ENCODE measurements at places on chromosomes 7 and 10.

GRCh38 chr7:120740348-120740747 lies 117.6 kb downstream of the TSPAN12 start:
- no peak for DNase-seq

DNA sequence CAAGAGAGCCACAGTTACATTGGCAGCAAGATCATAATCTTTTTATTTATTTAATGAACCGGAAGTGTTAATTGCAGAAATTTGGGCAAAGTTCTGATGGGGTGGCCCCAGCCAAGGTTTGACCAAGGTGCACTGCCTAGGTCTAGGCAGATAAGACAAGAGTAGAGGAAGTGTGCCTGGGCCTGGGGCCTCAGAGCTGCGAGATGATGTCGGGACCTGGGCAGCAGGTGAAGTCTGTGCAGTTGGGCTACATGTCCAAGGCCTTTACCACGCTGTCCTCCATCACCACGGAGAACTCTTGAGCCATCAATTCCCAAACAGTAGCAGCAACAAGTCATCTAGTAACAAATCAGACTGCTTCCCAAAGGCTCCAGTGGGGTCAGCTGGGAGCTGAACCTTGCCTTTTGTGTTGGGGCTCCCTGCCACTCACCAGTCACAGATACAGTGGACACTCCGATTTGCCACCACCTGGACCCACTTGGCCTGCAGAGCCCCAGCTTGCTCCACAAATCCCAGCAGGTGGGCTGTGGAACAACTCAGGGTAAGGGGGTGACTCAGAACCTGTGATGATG lies 52.5 kb upstream of the COMTD1 start:
- DNase-seq: no peak

DNA sequence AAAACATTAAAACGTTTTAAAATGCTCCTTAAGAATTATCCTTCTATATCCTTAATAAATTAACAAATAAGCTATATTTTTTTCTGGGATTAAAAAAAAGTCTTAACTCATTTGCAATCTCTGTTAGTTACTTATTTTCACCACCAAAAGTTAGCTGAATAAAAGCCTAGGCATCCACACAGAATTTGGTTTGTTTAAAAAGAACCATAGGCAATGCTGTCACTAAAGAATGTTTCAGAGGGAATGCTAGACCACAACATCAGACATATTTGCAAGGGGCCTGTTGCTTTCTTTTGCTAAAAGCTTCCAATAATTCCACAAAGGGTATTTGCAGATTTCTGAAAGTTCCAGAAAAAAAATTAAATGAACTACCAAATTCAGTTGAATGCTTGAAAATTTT lies 244.2 kb downstream of the POU6F2 start:
- no peak for DNase-seq

DNA sequence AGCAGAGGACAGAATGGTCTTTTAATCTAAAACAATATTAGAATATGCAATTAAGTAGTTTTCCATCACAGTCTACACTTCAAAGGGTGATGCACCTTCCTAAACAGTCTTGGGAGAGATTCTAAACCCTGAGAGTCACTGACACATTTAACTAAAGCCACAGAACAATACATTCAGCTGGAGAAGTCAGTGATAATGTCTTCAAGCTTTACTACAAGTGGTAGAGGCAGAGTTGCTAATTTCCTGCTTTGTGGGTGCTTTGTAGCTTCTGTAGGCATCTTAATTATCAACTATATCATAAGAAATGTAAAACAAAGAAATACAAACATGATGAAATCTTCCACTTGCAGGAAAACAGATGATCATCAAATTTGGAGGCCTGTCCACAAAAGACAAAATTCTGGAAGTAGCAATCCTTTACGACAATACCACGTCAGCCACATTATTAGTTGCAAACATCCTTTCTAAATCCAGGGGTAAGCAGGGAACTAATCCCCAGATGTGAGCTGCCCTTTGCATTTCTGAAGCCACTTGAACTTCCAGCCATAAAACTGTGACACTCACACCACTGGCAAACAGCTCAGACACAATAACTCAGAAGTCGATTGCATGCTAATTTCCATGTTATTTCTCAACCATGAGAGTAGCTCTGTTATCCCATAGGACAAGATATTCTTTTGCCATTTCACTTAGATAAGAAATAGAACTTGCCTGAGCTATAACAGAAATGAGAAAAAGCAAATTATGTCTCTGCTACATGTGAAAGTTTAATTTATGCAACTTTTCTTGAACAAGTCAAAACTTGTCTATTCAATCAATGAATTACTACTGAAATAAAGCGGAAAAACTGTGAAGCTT lies 212.2 kb downstream of the FAM107B start:
- DNase-seq: no peak

DNA sequence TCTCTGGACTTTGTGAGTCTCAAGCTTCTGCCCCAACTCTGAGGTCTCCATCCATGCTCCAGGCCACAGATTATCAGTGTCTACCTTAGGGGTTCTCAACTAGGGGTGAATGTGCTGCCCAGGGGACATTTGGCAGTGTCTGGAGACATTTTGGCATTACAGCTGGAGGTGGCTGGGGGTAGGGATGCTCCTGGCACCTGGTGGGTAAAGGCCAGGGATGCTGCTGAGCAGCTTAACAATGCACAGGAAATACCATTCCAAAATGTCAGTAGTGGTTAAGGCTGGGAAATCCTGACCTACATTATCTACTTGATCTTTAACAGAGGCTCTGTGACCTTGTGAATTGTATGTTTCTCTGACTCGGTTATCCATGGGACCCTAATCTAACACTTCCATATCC lies 67.3 kb upstream of the PALS2 start:
- DNase-seq: no peak

- DNase-seq: no peak
Measured at GRCh38 chr7:151665368-151665767, 145.7 kb upstream of the RHEB start.

- DNase-seq: no peak
Measured at GRCh38 chr7:33089142-33089541, 20.1 kb downstream of the RP9 start.

GRCh38 chr10:131573707-131574106 lies 262.2 kb upstream of the TCERG1L start:
- DNase-seq: no peak

DNA sequence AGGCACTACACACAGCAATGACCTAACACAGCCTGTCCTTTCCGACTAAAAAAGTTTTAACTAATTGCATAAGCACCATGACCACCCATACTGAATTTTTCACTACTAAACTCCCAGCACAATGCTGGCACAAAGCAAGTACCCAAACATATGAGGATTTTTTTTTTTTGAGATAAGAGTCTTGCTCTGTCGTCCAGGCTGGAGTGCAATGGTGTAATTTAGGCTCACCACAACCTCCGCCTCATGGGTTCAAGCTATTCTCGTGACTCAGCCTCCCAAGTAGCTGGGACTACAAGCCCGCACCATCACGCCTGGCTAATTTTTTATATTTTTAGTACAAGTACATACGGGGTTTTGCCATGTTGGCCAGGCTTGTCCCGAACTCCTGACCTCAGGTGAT lies 5.1 kb downstream of the UBE2H start:
- DNase-seq: no peak

DNA sequence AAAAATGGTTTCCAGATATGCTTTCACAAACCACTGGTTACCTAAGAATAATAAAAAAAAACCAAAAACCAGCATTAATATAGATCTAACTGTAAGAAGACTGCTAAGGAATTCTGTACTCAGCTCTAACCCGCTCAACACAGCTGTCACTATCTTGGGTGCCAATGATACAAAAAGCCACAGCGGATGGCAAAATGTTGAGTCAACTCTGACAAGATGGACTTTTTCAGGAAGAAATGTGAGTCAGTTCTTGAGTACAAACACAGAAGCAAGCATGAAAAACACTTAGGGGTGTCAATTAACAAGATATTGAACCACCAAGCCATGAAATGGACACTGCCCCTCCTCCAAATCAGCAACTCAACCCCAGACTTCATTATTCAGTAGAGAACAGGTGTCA lies 55.0 kb downstream of the CTTNBP2 start:
- no peak for DNase-seq

DNA sequence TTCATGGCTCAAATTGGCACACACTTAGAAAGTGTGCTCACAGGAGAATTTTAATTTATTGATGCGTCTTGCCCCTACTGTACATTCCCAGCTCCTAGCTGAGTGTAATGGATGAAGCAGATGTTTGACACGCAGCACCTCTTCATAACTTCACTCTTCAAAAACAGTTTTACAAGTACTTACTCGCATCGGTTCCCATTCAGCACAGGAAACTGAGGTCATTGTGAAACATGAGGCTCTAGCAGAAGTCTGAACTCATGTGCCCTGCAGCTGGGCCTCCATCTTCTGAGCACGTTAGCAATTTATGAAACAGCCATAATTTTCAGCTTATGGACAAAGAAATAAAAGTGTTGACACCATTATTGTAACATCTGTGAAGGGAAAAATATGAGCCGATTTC lies 558.9 kb upstream of the MGMT start:
- DNase-seq: no peak

DNA sequence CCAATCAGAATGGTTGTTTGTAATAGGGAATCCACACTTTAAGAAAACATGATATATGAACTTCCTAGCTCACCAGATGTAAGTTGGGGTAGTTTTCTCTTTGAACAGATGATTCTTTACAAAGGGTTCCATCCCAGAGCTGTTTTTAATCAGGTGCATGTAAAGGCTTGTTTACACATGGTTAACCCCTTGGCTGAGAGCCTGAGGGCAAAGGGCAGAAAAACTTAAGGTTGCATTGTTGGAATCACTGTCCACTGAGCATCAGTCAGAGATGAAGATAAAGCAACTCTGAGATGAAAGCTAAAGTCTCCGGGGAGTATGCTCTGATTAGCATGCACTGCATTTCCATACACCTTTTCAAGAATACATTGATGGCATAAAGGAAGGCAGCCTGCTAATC lies 518.2 kb downstream of the SORCS3 start:
- no peak for DNase-seq

- no peak for DNase-seq
Measured at GRCh38 chr7:47582764-47583738, 1.1 kb upstream of the TNS3 start.

- no peak for DNase-seq
Measured at GRCh38 chr7:79980376-79980775, 154.3 kb upstream of the GNAI1 start.

DNA sequence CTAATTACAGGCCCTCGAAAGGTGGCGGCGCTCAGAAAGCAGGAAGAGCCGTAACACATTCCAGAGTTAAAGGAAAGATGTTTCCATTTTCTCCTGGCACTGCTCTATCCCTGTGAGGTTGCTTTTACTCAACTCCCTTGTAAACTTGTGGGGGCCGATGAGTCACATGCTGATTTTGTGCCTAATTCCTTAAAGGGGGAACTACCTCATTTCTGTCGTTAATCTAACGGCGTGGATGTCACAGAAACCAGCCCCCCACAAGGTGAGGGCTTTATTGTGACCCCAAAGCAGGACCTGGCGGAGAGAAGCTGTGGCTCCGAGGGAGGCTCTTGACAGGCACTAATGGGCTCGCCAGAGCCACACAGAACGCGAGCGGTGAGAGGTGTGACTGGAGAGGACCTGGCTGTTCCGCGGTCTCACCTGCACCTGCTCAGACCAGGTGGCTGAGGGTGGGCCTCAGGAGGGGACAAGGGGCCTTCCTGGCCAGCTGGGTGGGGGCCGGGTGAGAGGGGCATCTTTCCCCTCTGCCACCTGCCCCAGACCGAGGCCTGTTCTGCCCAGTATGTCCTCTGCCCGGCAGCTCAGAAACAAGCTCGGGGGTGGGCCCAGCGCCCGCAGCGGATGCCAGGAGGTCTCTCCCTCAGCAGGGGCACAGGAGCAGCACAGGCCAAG lies 50.9 kb downstream of the CALML3 start:
- no peak for DNase-seq

DNA sequence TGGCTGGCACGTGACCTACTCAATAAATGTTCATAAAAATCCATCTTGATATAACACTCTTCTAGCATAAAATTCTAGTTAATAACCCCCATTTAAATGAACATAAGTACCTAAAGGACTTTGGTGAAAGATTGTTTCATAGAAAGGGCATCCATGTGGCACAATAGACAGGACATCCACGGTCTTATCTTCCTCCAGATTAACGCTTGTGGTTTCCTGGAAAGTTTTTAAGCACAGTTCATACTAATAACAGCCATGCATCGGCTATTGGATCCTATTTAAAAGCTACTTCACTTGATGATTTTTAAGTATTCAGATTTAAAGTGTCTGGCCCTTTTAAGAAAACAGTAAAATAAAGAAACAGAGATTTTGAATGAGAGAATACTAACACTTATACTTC lies 288.3 kb downstream of the AHR start:
- DNase-seq: no peak

GRCh38 chr10:130112821-130113220 lies 2.2 kb upstream of the C10orf143 start:
- DNase-seq: no peak

DNA sequence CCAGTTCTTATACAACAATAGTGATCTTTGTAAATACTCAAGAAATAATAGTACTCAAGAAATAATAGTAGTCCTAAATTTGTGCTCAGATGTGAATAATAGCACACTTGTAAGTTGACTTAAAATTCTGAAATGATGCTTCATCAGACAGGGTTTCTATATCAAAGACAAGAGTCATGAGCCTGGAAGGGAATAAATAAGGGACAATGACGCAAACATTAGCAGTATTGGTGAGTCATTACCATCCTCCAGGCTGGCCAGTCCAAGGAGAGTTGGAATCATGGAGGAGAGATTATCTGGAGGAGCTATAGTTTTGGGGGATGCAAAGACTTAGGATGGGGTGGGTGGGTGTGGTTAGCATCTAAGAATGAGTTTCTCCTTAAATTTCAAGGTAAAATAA lies 6.1 kb upstream of the SH3PXD2A start:
- no peak for DNase-seq

DNA sequence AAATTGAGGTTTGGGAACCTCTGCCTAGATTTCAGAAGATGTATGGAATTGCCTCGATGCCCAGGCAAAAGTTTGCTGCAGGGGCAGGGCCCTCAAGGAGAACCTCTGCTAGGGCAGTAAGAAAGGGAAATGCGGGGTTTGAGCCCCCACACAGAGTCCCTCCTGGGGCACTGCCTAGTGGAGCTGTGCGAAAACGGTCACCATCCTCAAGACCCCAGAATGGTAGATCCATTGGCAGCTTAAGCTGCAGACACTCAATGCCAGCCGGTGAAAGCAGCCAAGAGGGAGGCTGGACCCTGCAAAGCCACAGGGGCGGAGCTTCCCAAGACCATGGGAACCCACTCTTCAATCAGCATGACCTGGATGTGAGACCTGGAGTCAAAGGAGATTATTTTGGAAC lies 15.0 kb upstream of the TFEC start:
- DNase-seq: no peak

DNA sequence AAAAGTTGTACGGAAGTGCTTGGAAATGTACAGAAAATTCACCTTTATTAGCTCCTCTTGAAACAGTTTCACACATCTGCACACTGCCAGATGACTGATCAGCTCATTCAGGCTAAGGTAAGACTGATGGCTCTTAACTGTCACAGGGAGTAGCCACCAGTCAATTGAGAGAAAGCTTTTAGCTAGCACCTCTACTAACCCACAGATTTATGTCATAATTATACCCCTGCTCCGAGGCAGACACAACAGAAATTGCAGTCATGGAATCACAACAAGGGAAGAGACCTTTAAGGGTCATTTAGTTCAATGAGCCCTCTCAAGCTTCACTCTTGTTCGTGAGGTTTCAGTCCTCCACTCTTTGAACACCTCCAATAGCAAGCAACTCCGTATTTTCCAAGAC lies 235.4 kb downstream of the TRIL start:
- DNase-seq: no peak
